ENCODE measurements at places on chromosomes 13 and 19.
A peak's percentile ranks its signal among the peaks of the same experiment; 100 is the strongest.

- DNase-seq = no peak
Observed at GRCh38 chr13:37690361-37690760, 91.8 kb upstream of the POSTN start.

DNA sequence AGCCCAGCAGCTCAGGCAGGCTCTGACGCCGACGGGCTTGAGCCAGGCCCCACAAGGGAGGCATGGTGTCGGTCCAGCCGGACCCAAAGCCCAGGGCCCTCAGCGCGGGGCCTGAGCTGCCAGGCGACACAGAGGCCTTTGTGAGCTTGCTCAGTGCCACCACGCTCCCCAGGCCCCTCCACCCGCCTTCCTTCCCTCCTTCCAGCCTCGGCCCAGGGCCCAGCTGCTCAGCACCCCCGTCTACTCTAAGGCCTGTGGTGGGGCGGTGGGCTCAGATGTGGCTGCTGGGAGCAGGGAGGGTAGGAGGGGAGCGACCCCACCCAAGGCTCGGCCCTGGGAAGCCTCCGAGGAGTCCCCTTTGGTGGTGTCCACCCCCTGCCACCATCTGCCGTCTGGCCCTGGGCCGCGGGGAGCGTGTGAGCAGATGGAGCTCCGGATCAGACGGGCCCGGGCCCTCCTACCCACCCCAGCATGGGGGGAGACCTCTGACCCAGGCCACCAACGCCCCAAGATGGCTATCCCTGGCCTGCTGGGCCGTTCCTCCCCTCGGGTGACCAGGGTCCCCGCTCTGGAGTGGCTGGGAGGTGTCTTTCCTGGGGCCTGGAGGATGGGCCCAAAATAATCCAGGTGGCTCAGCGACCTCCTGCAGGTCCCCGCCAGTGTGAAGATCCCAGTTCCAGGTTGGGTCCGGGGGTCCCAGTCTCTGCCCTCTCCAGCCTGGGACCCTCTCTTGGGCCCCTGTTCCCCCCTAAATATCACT is 7.8 kb downstream of the ZBTB7A start:
- DNase-seq = no peak

DNA sequence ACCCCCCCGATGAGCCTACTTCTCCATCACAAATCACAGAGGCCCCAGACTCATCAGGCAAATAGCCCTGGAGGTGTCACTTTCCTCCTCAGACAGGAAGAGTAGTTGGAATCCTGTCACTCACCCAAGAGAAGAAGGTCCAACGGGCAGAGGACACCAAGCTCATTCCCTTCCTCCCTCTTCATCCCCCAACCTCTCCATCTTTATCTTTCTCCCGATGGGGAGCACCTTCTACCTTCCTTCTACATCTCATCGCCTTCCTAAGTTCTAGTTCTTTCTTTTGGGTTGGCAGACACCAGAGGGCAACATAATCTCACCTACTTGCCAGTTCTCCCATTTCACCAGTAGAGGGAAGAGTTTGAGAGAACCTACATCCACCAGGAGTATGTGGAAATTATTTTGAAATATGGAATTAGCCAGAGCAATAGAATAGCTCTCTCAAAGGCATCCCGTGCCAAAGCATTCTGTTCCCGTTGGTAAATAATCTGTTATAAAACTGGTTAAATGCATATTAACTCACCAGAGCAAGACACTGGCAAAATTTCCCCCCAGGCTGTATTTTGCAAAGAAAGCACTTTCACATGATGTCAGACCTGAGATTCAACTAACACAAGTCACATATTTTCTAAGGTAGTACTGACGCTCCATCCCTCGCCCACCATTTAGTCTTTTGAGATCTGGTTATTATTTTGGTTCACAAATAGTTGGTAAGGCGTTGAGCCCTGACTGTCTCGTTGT is 55.0 kb downstream of the ZIC5 start:
- no peak for DNase-seq

GRCh38 chr13:94312511-94313216 is 166.8 kb downstream of the DCT start:
- no peak for DNase-seq

GRCh38 chr13:104592127-104592526 is 1525.9 kb upstream of the SLC10A2 start:
- DNase-seq = no peak

DNA sequence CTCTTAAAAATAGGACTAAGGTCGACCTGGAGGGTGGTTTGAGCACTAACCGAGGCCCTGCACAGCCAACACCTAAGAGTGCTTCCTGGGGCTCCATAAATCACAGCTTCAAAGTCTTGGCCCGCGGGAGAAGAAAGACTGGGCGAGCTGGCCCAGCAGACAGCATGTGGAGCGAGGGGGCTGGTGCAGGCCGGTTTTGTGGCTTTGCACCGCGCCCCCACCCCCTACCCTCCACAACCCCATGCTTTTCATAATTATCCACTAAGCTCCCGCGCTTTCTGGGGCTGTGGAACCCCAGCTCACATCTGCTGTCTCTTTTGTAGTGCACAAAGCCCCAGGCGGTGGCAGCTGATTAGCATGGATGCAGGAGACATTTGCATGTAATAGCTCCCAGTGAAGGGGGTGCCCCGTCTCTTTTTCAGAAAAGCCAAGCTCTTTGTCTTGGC is 17.1 kb downstream of the CARM1 start:
- DNase-seq = no peak

- no peak for DNase-seq
Observed at GRCh38 chr19:6667114-6667627, 2.8 kb downstream of the TNFSF14 start.

GRCh38 chr13:101982903-101983302 is 418.9 kb downstream of the FGF14 start:
- no peak for DNase-seq

- DNase-seq = no peak
Observed at GRCh38 chr13:92830821-92831220, 395.8 kb upstream of the GPC6 start.

GRCh38 chr19:44050740-44051649 is 841 bp upstream of the ZNF223 start:
- DNase-seq = no peak

DNA sequence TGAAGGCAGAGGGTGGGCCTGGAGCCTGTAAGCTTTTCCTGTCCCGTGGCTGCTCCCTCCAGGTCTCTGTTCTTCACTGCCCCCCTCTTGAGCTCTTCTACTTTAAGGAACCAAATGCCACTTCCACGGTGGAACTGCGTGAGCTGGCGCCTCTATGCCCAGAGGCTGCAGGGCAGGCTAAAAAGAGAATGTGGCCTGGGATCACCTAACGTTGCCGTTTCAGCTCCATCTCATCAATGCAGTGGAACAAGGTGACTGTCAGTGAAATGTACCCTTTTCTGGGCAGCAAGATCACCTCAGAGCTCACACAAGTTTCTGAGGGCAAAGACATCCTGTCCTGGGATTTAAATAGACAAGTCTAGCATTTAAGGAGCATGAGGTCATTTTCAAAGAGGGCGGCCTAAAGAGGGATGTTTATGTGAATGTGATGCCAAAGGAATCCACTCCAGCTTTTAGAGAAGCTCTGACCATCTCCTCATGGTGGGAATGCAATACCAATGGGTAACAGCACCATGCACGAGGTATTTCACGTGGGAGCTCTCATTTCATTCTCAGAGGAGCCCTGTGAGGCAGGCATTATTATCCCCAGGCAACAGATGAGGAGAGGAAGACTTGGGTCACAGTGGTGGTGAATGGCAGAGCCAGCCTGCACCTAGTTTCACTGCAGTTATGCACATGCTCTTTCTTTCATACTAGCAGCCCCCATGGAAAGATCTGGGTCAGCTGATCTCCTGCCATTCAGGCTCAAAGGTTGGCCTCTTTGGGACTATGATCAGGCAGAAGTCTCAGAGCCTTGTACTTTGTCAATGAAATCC is 39.3 kb downstream of the RGCC start:
- no peak for DNase-seq

- no peak for DNase-seq
Observed at GRCh38 chr13:77417897-77418296, 91.0 kb upstream of the MYCBP2 start.

DNA sequence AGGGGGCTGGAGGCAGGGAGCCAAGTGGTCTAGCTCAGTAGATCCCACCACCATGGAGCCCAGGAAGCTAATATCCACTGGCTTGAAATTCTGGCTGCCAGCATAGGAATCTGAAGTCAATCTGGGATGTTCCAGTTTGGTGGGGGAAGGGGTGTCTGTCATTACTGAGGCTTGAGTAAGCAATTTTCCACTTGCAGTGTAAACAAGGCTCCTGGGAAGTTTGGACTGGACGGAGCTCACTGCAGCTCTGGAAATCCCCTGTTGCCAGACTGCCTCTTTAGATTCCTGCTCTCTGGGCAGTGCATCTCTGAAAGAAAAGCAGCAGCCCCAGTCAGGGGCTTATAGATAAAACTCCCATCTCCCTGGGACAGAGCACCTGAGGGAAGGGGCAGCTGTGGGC is 349.2 kb upstream of the KLHL1 start:
- DNase-seq = no peak

- DNase-seq = peak; percentile 92
Observed at GRCh38 chr19:52962394-52963246, at the start of gene ZNF816. TSS of gene ZNF816 (minus strand) at chr19:52962881. CDS start at chr19:52956089, 6,792 bp downstream.

GRCh38 chr19:38234615-38235014 is 10.6 kb upstream of the DPF1 start:
- no peak for DNase-seq

- DNase-seq = no peak
Observed at GRCh38 chr19:58529405-58529804, 9.8 kb upstream of the ZBTB45 start.

DNA sequence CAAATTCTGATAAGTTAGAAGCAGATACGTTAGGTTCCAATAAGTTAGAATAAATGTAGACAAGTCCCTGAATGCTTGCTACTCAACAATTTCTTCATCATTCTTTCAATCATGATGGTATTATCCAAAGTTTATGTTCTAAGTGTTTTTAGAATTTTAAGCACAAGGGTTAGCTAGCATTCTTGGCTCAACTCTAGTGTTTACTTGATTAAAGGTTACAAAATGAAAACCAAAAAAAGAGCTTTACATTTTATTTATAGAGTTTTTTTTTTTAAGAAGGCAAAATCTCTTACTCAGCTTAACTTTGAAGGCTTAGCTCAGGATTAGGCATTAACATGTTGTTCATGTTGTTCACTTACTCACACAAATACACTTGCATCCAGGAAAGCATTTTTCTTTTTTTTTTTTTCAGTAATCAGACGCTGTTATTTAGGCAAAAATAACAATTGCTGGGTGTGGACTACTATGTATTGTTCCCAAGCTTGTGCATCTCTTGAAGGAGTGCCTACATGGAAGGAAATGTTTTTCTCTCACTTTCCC is 420.6 kb downstream of the DCT start:
- DNase-seq = no peak

Measured in left lobe of liver (tissue), 2 donors.